ENCODE measurements at places on chromosomes 11 and 22.

GRCh38 chr22:45402466-45402985 lies 10.9 kb downstream of the SMC1B start:
- no peak for DNase-seq

GRCh38 chr22:31872209-31872608 lies 72.1 kb upstream of the YWHAH start:
- DNase-seq: peak; percentile 47

- DNase-seq: no peak
These were observed 62.0 kb downstream of the TBC1D22A start for GRCh38 chr22:46824344-46824909.

DNA sequence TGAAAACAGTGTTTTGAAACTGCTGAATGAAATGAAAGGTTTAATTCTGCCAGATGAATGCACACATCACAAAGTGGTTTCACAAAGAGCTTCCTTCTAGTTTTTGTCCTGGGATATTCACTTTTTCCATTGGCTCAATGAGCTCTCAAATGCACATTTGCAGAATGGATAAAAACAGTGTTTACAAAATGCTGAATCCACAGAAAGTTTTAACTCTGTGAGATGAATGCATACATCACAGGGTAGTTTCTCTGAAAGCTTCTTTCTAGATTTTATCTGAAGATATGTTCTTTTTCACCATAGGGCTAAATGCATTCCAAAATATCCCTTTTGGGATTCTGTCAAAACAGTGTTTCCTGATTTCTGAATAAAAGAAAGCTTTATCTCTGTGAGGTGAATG lies 237.6 kb downstream of the OR4A5 start:
- DNase-seq: no peak

GRCh38 chr22:39431821-39432251 lies 25.0 kb upstream of the MGAT3 start:
- DNase-seq: no peak

- no peak for DNase-seq
These were observed at the start of gene FREY1 for GRCh38 chr11:45906965-45907611. TSS of gene FREY1 (minus strand) at chr11:45907271. CDS start at chr11:45907245, 26 bp downstream.

DNA sequence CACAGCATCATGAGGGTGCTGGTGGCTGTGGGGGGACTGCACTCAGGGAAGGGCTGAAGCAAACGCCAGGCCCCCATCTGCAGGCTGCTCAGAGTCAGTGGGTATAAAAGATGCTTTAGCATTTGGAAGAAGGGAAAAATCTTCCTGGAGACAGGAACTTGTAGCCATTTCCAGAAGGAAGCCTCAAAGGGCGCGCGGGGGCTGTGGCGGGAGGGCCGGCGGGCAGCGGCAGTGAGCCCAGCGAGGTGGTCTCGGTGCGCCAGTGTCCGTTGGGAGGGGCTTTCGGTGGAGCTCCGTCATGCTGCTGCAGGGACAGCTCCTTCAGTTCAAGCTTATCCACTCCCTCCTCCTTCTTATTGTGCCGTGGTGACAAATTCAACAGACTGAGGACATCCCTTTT lies 63.0 kb upstream of the PITPNB start:
- DNase-seq: no peak

DNA sequence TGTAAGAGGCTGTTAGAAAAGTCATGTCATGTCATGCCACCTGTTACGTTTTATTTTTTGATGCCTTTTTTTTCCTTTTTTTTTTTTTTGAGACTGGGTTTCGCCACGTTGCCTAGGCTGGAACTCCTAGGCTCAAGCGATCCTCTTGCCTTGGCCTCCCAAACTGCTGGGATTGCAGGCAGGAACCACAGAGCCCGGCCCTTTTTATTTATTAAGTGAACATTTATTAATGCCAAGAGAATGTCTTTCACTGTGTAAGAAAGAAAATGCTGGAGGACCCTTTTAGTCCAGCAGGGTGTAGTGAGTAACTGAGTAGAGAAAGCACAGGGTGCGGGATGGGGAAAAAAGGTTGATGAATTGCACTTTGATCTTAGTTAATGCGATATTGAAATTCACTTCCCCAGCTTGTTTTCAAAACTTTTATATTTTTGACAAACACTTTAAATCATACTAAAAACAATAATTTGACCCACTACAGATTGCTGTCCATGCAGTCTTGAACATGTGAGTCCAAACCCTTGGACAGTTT lies 2.3 kb upstream of the XBP1 start:
- peak; percentile 68 for DNase-seq
